Glutamatergic neuron (in vitro differentiated cells): ENCODE measurements at places on chromosomes 12 and 14.

- DNase-seq, result no peak
Measured at GRCh38 chr12:41476499-41477439, 288.6 kb downstream of the PDZRN4 start.

- DNase-seq, result no peak
Measured at GRCh38 chr14:34213332-34213731, 248.7 kb downstream of the SPTSSA start.

DNA sequence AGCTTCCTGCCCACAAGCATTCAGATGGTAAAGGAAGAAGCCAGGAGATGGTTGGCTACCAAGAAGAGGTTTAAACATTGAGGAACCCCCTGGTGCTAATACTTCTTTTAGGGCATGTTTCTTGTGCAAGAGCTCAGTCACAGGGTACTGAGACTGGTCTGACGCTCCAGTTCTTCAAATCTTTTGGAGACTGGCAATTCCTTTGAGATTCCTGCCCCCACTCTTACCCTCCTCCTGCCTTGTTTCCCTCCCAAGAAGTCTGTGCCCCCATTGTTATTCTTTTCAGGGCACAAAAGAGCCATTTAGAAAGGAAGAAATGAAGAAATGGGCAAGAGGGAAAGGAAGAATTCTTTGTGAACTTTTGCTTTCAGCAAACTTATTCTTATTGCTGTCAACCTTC lies 11.8 kb downstream of the A2ML1 start:
- no peak for DNase-seq

DNA sequence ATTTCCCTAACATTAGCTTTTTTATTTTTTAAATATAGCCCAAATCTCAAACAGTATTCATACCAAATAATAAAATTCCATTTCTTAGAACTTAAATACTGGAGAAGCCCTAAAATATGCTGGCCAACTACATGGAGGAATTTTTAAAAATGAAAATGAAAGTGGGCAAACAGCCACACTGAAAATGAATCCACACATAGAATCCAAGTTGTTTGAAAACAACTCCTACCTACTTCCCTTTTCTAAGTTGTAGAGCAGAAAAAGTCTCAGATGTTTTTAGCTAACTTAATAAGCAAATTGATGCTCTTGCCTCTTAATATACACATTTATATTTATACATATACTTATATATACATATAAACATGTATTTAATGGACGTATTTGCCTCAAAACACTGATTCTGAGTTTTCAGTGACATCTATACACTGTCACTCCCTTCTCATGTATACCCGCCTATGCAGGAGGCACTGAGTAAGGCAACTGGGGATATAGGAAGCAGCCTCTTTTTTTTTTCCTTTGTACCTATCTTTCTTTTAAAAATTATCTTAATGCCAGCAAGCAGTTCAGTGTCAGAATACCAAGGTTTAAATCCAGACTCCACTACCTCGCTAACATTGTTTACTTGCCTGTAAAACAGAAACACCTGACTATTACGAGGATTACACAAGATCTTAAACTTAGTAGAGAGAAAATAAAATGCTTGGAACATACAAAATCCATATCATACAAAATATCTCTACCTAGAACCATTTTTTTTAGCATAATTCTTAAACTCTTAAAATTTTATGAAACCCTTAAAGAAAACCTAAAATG lies 13.3 kb downstream of the DICER1 start:
- DNase-seq, result no peak

DNA sequence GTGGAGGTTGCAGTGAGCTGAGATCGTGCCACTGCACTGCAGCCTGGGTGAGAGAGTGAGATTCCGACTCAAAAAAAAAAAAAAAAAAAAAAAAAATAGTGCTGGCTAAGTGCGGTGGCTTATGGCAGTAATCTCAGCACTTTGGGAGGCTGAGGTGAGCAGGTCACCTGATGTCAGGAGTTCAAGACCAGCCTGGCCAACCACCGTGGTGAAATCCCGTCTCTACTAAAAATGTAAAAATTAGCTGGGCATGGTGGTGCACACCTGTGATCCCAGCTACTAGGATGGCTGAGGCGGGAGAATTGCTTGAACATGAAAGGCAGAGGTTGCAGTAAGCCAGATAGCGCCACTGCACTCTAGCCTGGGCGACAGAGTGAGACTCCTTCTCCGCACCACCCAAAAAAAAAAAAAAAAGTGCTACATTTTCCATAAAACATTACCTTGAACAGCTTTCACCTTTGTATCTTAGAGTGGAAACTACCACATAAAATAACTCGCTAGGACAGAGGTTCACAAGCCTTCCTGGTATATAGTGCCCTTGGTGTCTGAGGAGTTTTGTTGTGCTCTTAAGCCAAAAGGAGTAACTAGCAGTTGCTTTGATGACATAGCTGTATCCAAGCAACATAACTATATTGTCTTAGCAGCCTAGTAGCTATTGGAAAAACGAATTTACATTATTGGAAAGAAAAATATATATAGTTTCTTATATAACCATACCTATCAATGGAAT lies 11.1 kb downstream of the PTGES3 start:
- DNase-seq, result no peak

DNA sequence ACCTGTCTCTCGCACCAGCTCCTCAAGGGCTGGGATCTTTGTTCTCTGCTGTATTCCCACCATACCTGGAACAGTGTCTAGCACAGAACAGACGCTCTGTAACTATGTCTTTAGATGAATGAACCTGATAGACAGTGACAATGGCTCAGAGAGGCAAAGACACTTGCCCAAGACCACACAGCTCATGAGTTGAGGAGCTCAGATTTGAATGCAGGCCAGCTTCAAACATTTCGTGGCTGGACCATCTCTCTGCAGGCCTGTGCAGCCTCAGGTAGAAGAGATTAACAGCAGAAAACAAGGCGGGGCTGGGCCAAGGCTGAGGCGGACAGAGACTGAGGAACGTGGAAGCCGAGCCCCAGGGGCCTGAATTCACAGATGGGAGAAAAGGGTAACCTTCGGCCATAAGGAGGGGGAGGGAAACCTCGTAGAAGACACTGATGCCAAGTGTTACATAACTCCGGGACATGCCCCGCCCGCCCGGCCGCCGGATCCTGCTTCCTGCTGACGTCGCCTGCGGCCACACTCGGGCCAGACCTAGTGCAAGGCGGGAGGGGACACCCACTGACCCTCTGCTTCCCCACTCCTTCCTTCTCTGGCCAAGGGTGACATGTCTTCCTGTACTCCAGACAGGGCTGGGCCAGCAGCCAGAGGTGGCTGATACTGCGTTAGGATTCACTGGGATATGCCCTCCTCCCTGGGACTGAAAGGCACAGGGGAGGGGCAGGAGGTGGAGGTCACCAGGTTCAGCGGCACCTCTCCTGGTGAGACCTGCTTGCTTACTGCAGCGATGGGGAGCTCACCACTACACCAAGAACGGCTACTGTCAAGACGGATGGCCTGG lies 86.8 kb downstream of the RFLNA start:
- DNase-seq, result no peak

- no peak for DNase-seq
Measured at GRCh38 chr12:92786045-92786444, 83.3 kb downstream of the PLEKHG7 start.

GRCh38 chr14:59438195-59438647 lies 27.0 kb downstream of the GPR135 start:
- DNase-seq, result no peak

DNA sequence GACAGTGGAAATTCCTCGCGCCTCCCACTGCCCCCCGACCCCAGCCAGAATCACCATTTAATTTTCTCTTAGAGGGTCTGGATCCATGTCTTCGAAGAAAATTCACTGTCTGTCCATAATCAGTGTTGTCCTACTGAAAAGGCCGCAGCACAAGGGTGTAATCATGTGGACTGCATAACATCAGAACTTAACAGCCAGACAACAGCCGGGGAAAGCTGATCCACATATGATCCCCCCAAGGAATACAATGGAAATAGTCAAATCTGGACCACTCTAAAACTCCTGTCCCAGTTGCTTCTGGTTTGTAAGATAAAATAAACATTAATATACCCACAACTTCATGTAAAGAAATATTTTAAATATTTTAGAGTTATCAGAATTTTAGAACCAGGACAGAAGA lies 177.5 kb downstream of the SSPN start:
- no peak for DNase-seq

DNA sequence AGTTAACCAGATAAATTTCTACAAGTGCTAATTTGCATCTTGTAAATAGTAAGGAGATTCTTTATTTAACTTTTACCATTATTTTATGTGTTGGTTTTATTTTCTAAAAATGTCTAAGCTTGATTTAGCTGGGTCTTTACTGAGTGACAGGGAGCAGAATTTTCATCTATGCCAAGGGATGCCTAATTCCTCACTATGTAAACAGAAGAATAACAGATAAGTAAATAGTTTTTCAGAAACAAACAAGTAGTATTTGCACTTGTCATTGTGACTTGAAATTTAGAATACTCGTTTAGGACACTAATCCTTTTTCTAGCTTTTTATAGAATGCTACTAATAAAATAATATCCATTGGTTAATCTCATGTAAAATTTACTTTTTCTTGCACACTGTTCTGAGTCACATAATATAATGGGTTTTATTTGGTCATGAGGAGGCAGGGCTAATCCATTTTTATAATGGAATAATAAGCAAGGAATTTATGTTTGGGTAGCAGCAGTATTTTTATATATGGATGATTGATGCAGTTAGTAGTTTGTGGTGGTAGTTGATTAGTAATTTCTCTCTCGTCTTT lies 746.5 kb downstream of the SLC6A15 start:
- no peak for DNase-seq

- no peak for DNase-seq
Measured at GRCh38 chr14:20680363-20680762, 4.0 kb upstream of the RNASE4 start.

DNA sequence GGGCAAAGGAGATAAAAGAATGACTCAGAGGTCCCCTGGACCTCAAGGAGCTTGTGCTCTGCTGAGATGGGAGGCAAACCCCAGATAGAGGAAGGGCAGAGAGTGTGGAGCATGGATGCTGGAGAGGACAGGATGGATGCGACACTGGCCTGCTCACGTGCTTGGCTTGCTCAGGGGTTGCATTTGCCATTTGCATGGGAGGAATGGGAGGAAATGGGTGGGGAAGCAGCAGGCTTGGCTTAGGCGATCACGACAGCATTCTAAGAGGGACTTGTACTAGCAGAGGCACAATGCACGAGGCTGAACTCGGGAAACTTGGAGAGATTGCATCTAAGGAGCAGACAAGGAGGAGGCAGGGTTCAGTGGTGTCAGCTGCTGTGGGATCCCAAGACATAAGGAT lies 19.8 kb downstream of the CD9 start:
- no peak for DNase-seq

GRCh38 chr12:128137140-128137539 lies 129.8 kb upstream of the TMEM132C start:
- no peak for DNase-seq

- DNase-seq, result no peak
Measured at GRCh38 chr14:95026851-95027463, 130.4 kb downstream of the DICER1 start.

- no peak for DNase-seq
Measured at GRCh38 chr12:123908884-123909725, 63.5 kb downstream of the CCDC92 start.

GRCh38 chr14:71242237-71242748 lies 335.0 kb downstream of the PCNX1 start:
- DNase-seq, result no peak

DNA sequence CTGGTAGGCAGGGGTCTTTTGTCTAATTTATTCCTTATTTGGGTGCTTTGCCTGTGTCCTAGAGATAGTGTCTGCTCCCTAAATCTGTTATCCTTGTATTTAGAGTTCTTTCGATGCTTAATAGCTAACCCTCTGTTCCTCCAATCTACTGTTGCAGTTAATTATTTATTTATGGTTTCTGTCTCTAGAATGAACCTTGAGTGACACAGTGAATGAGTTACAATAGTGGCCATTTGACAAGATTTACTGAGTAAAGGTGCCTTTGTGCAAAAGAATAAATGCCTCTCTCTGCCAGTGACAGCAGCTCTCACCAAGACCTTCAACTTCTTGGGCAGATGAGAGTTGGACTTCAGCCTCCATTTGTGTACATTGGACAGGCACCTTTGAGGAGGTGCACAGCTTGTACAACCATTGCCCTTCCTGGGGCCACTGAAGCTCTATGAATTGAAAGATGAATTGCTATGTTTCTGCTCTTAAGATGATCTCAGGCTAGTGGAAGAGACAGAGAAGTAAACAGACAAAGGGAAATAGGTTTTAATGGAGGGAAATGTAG lies 165.9 kb downstream of the DERA start:
- DNase-seq, result no peak

DNA sequence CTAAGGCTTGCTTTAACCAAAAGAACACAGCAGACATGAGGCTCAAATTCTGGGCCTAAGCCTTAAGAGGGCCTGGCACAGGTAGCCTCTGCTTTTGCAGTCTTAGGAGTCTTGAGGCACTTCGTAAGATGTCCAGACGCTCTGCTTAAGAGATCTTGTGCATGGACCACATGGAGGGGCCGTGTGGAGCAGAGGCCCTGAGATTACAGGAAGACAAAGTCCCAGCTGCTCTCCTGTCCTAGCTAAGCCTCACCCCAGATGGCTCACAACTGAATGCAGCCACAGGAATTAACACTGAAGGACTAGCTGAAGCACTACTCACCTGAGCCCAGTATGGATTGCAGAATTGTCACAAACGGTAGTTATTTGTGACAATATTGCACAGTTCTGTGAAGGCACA lies 446.0 kb downstream of the PDZRN4 start:
- DNase-seq, result no peak

DNA sequence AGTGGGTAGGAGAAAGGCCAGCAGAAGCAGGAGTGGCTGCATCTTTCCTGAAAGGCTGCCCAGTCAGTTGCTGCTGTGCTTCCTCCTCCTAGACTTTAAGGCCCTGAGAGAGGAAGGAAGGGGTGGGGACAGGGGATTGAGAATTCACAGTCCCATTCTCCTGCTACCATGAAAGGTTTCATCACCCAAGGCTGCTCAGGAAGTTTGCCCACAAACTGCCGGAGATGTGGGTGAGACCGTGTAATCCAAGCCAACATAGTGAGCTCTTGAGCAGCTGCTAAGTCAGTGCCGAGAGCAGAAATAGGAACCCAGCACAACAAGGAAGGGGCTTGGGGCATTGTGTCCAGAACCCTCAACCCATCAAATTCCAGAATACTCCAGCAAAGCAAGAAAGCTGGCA lies at the start of gene CTSG:
CTSG (minus strand) TSS at position 69 of the 400 bp plus-strand sequence; CDS start at position 42, 27 bp downstream.
- no peak for DNase-seq

DNA sequence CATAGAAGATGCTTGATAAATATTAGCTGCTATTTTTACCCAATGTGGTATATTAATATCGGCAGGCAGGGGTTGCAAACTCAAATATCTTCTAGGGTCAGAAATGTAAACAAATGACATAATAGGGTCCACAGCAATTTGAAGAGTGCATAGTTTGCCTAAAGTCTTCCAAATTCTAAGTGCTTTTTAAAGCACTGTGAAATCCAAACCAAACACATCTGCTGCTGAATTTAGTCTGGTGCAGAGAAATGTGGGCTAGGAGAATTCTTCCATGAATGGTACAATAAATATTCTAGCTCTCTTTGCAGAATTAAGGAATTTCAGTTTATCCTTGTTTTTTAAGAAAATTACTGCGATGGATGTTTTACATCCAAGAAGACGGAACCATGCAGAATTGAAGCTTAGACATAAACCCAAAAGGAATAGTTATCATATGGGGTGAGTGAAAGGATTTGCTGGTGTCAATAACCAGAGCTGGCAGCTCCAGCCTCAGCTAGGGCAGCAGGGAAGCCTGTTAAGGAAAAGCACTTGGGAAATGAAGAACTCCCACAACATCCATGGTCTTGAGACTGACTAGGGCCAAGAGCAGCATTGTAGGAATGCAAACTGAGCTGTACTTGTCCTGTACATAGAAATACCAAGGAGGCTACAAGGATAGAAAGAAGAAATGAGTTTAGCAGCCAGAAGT lies 65.5 kb downstream of the PTPRR start:
- no peak for DNase-seq

- DNase-seq, result no peak
Measured at GRCh38 chr12:111519083-111519482, 80.0 kb downstream of the ATXN2 start.
